ENCODE measurements at places on chromosomes 5 and 9.

DNA sequence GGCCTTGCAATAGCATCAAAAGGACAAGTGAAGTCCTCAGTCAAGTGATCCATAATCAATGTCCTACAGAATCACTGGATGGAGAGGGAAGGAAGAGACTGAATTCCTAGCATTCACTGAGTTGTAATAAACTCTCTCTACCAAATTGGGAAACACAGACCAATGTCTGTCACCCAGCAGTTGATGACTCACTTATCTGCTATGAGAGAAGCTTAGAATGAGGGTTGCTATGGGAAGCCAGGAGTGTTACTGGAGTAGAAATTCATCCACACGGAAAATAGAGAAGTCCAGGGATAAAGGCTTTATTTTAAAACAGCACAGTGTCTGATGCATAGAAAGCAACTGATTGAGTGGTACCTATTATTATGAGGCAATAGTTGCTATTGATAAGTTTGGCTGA is 407.4 kb downstream of the BRINP1 start:
- DNase-seq = no peak

GRCh38 chr5:181212080-181212479 is 7.1 kb upstream of the TRIM7 start:
- no peak for DNase-seq

DNA sequence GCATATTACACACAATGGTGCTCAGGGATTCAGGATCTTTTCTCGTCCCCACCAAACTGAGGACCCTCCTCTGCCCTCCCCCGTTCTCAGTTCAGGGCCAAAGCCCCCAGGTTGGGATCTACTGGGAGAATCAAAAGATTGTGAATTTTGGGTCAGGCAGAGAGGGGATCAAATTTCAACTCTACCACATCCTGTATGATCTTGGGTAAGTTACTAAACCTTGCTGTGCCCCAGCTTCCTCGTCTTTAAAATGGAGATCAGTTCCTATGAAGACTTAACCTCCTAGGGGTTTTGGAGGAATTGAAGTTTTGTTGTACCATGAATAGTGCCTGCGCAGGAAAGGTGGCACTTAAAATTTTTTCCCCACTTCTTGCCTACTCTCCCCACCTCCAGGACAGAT is 62.4 kb downstream of the RAI14 start:
- DNase-seq = no peak

GRCh38 chr9:88819476-88819875 is 171.8 kb upstream of the S1PR3 start:
- DNase-seq = no peak

DNA sequence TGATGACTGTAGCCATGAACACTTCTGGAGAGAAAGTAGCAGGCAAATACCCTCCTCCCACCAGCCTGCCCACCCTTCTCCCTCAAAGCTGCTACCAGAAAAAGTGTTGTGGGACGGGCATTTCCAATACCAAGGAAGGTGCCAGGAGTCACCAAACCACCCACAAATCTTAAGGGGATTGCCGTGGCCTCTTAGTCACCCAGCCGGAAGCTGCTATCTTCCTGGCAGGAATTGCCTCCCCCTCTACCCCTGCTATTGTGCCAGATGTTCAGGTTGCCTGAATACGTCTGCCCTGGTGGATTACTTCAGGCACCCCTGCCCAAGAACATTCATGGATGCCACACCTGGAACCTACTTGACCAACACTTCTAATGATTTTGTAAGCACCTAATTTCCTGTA is 156.1 kb downstream of the TTC39B start:
- no peak for DNase-seq

DNA sequence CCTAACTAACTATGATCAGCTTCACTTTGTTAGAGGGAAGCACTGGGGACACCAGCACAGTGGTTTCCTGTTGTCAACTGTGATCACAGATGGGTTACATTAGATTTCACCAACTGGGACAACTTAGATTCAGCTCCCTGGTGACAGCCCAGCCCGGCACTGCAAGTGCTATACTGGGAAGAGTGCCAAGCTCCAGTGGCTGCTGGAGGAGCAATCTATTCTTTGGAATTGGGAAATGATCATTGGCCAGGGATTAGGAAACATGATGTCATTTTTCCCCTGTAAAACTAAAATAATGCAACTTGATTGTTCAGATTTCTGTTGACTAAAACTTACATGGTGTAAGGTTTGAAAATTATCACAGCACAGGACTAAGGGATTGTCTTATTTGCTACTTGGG is 33.2 kb downstream of the PTGR1 start:
- no peak for DNase-seq

GRCh38 chr5:26948921-26949320 is 89.5 kb downstream of the CDH9 start:
- DNase-seq = no peak

DNA sequence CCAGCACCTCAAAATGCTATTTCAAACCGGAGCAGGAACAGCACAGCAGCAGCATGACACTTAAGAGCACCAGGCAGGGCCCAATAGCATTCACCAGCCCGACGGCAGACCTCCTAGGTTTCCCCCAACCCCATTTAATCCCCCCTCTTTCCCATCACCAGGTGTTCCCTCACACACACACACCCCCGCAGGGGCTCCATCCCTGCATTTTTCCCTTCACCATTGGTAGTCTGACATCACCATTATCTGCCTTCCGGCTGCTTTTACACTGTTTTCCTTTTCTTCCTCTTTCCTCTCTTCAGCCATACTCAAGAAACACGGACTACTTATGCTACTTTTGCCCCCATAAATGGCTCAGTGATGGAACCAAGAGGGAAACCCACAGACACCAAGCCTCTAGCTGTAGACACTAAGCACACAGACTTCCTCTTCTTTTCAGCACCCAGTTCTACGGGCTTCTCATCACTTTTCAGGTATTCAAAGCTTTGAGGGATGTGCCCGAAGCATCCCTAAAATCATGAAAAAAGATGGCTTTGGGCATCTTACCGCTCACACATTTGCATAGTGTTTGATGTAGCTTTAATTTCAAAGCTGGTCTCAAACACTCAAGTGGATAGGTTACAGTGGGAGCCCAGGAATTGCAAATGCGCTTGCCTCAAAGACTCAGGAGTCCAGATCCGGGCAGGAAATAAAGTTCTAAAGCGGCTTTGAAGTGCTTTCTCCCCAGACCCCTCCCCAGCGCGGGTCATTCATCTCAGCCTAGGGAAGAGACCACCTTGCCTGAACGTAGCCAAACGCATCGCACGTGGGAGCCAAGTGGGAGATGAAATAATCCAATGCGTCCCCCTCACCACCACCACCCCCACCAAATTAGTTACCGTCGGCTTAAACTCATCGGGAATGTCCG is 141.5 kb downstream of the TSSK1B start:
- no peak for DNase-seq
